ENCODE measurements at places on chromosomes 4 and X.

- no peaks in the 10 kb centered on the region for H3K36me3 ChIP-seq
- no peak overlapping the region for H3K4me3 ChIP-seq
- no peaks in the 10 kb centered on the region for H3K4me1 ChIP-seq
- H3K27me3 ChIP-seq, result no peaks in the 10 kb centered on the region
- no peak overlapping the region for H3K27ac ChIP-seq
These were observed 105.2 kb downstream of the GASK1B start for GRCh38 chr4:158067646-158068045.

DNA sequence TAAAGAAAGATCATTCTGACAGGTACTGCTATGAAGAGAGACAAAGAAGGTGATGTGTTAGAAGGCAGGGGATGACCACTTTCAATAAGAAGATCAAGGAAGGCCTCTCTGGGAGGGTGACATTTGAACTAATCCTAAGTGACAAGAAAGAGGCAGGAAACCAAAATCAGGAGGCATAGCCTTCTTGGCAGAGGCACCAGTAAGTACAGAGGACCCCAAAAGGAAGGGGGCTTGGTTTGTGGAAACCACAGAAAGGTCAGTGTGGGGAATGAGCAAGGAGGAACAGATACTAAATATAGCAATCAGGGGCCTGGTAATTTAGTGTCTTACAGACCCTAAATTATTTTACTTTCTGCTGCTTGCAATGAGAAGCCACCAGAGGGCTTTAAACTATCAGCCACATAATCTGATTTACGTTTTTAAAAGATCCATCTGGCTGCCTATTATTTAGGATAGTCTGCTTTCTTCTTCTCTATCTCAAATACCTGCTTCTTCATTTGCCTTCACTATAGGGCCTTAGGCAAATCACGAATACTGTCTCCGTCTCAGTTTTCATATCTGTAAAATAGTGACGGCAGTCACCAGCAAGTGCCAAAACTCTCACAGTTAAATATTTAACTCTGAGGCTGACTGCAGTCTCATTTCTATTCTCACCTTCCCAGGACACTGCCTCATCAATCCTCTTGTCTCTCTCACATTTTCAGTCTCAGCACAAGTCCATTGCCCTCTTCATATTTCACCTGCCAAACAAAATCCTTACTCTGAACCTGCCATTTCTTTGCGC is 16.7 kb downstream of the NR3C2 start:
- DNase-seq, result no peak
- no peaks in the 10 kb centered on the region for H3K27me3 ChIP-seq
- H3K36me3 ChIP-seq, result no peaks in the 10 kb centered on the region

DNA sequence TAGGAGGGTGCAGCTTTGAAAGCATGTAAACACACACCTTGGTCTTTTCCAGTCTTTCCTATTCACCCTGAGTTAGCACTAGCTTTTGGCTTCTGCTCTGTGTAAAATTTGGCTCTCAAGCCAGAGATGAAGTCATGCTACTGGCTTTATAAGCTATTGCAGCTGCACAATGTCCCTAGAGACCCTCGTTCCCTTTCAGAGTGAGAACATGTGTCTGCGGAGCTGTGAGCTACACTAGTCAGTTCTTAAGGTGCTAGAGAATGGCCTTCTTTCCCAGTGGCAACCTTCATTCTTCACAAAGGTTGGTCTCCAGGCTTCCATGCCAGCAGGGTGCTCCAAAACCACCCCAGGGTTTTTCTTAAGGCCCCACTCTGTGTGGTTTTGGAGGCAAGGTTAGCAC is 199.1 kb downstream of the SPATA18 start:
- H3K27me3 ChIP-seq, result no peaks in the 10 kb centered on the region
- no peaks in the 10 kb centered on the region for H3K36me3 ChIP-seq
- no peak overlapping the region for H3K4me3 ChIP-seq
- no peak for DNase-seq

- H3K36me3 ChIP-seq, result no peaks in the 10 kb centered on the region
- H3K4me1 ChIP-seq, result no peaks in the 10 kb centered on the region
- no peak overlapping the region for H3K27ac ChIP-seq
- H3K27me3 ChIP-seq, result no peaks in the 10 kb centered on the region
These were observed 36.3 kb downstream of the SULT1E1 start for GRCh38 chr4:69823481-69824186.

DNA sequence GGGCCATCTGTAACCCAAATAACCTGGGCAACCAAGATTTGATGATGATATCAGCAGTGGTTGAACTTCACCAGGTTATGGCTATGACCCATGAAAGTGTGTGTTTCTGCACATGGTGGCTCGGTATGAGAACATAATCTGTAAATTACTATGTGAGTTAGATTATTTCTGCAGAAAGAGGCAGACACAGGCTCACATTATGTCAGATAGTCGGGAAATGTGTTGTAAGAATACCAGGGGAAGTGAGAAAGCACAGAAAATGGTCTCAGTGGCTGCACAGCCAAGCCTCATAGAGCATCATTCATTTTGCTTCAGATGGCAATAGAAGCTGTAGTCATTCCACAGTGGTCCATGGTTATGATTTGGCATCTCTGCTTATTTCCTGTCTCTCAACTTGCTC is 63.0 kb upstream of the RBPJ start:
- H3K27ac ChIP-seq, result no peak overlapping the region
- no peak overlapping the region for H3K4me3 ChIP-seq
- no peaks in the 10 kb centered on the region for H3K36me3 ChIP-seq
- no peaks in the 10 kb centered on the region for H3K27me3 ChIP-seq

GRCh38 chr4:107740950-107741701 is 21.1 kb upstream of the PAPSS1 start:
- peaks cover 38% of the 10 kb centered on the region for H3K4me1 ChIP-seq
- H3K27me3 ChIP-seq, result no peaks in the 10 kb centered on the region
- no peak for DNase-seq
- no peaks in the 10 kb centered on the region for H3K36me3 ChIP-seq
- no peak overlapping the region for H3K27ac ChIP-seq

DNA sequence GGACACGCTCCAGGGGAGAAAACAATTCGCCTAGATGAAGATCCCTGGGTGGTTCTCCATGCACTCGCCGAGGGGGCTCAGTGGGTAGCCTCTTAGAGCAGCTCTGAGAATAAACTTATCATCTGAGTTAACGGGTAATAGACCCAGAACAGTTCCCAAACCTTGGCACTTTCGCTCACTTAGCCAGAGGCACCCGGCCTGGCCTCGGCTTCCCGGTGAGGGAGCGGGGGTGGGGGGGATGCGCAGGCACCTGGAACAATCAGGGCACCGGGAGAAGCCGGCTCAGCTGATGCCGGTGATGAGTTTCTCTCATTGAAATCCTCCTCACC is 405 bp upstream of the ZAR1 start:
- no peak for DNase-seq
- no peak overlapping the region for H3K4me3 ChIP-seq
- H3K4me1 ChIP-seq, result no peaks in the 10 kb centered on the region
- H3K36me3 ChIP-seq, result no peaks in the 10 kb centered on the region
- H3K27ac ChIP-seq, result no peak overlapping the region

DNA sequence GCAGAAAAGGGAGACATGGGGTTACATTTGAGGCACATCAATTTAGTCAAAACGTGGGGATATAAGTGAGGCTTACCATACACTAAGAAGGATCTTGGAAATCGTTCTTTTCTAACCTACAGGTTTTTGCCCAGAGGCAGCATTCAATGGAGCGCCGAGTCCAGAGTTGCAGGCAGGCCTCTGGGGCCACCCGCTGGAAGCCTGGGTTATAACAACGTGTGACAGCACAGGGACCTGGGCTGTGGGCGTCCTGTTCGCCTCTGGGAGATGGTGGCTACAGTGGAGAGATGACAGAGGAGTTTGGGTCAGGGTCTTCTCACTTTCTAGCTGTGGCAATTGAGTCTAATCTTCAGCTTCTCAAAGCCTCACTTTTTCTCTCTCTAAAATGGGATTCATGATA is 53.9 kb downstream of the ENPP6 start:
- H3K27ac ChIP-seq, result no peak overlapping the region
- no peaks in the 10 kb centered on the region for H3K36me3 ChIP-seq
- DNase-seq, result no peak
- H3K4me3 ChIP-seq, result no peak overlapping the region

DNA sequence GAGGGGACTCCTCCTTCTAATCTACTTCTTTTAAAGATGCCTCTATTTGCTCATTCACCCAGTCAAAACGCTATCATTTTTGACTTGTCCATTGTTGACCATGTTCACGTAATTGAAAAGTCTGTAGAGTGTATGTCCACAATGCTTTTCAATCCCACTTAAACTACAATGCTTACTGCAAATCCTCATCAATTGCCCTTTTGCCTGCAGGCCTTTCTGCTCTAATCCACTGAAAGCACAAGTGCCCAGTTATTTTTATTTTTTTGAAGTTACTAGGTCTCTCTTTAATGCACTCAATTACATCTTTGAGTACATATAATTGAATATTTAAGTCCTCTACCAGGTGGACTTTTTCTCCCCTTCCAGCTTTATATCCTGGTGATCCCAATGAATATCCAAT is 437.4 kb downstream of the PDGFC start:
- H3K4me3 ChIP-seq, result no peak overlapping the region
- DNase-seq, result no peak
- H3K27ac ChIP-seq, result no peak overlapping the region
- H3K4me1 ChIP-seq, result no peaks in the 10 kb centered on the region
- H3K27me3 ChIP-seq, result no peaks in the 10 kb centered on the region
- H3K36me3 ChIP-seq, result no peaks in the 10 kb centered on the region

DNA sequence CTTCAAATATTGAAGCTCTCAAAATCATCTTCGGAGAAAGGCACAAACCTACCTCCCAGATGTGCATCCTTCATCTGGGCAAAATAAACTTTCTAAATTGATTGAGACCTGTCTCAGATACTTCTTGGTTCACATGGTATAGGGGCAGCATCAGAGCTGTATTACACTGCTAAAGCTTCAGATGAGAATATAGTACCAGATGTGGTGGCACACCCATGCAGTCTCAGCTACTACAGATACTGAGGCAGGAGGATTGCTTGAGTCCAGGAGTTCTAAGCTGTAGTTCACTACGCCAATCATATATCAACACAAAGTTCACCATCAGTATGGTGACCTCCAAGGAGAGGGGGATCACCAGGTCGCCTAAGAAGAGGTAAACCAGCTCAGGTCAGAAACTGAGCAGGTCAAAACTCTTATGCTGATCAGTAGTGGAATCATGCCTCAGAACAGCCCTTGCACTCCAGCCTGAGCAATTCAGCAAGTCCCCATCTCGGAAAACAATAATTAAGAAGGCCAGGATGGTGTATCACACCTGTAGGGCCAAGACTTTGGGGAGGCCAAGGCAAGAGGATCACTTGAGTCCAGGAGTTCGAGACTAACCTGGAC is 22.0 kb downstream of the ELF2 start:
- peaks cover 3% of the 10 kb centered on the region for H3K4me1 ChIP-seq
- H3K4me3 ChIP-seq, result no peak overlapping the region
- no peaks in the 10 kb centered on the region for H3K27me3 ChIP-seq

- no peak overlapping the region for H3K27ac ChIP-seq
- no peaks in the 10 kb centered on the region for H3K4me1 ChIP-seq
- no peaks in the 10 kb centered on the region for H3K27me3 ChIP-seq
- no peaks in the 10 kb centered on the region for H3K36me3 ChIP-seq
- DNase-seq, result no peak
These were observed 27.4 kb downstream of the FRYL start for GRCh38 chr4:48752726-48753125.

DNA sequence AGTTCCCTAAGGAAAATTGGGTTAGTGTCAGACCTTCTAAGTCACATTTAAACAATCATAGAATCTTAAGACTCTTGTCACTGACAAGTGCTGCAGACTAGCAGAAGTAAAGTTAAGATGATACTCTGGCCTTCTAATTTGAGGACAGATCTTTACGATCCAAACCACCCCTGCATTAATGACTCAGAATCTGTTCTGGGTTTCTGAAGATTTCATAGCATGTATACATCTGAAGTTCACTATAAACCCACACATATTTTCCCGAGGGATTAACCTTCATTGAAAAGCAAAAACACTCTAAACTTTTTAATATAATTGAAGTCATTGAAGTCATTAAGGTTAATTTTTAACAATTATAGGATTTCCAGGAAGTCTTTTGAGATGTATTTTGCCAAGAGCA is 674.3 kb downstream of the IQCM start:
- no peaks in the 10 kb centered on the region for H3K4me1 ChIP-seq
- no peak overlapping the region for H3K4me3 ChIP-seq
- no peak for DNase-seq
- no peaks in the 10 kb centered on the region for H3K27me3 ChIP-seq
- H3K36me3 ChIP-seq, result no peaks in the 10 kb centered on the region
- no peak overlapping the region for H3K27ac ChIP-seq

DNA sequence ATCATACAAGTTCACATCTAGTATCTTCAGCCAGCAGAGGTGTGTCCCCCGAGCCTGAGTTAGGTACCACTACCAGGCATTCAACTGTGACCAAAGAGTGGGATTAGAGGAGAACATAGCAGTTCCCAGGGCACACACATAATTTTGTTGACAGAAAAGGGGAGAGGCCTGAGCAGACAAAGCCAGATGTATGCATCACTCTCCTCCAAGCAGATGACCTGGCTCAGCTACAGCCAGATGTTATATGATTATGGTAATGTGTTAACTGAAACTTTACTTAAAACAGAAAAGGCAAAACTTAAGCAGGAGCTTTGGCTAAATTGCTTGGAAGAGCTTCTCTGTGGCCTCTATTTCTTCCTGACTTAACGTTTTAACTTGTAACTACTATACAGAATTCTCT is 88.9 kb downstream of the CC2D2A start:
- no peaks in the 10 kb centered on the region for H3K27me3 ChIP-seq
- no peaks in the 10 kb centered on the region for H3K36me3 ChIP-seq
- no peak overlapping the region for H3K4me3 ChIP-seq
- no peak for DNase-seq
- H3K4me1 ChIP-seq, result no peaks in the 10 kb centered on the region
- no peak overlapping the region for H3K27ac ChIP-seq

DNA sequence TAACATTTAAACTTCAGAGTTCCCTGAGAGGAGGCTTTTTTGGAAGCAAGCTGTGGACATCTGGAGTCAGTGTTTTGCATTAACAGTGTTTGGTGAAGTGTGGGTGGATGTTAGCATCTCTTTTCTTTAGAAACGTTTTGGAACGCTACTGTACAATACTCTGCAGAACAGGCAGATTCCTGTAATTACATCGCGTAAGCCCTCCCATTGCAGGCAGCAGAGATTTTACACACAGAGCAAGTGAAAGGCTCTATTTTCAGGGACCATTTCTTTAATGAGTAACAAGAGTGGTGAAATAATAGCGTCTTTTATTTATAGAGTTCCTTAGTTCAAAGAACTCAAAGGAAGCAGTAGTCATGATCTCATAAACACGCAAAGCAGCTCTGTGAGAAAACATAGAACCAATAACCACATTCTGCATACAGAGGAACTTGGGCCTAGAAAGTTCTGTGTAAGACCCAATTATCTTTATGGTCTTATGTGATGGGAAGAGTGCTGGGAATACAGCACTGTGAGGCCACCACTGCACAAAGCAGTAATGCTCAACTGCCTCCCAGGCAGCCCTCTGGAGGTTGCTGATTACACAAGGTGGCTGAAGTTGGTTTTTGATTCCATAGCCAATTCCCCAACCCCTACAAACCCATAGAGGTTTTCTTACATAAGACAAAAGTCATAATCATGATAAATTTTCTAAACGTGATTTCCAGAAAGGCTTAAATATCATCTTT is 298.7 kb upstream of the EPHA5 start:
- no peak for DNase-seq
- H3K4me3 ChIP-seq, result no peak overlapping the region
- no peaks in the 10 kb centered on the region for H3K27me3 ChIP-seq
- no peaks in the 10 kb centered on the region for H3K36me3 ChIP-seq
- no peaks in the 10 kb centered on the region for H3K4me1 ChIP-seq

- no peak overlapping the region for H3K4me3 ChIP-seq
- no peaks in the 10 kb centered on the region for H3K27me3 ChIP-seq
- no peaks in the 10 kb centered on the region for H3K36me3 ChIP-seq
- H3K27ac ChIP-seq, result no peak overlapping the region
These were observed 339.3 kb upstream of the INTU start for GRCh38 chr4:127293496-127293895.

- H3K36me3 ChIP-seq, result no peaks in the 10 kb centered on the region
- no peak overlapping the region for H3K4me3 ChIP-seq
- H3K27ac ChIP-seq, result no peak overlapping the region
- DNase-seq, result no peak
These were observed 41.8 kb upstream of the WWC2 start for GRCh38 chr4:183057255-183057654.
